ENCODE measurements at places on chromosomes 3 and 15.

GRCh38 chr3:187994221-187995042 is 159.5 kb upstream of the LPP start:
- peak; percentile 54 for DNase-seq

- no peak for DNase-seq
These were observed 33.2 kb downstream of the SCG5 start for GRCh38 chr15:32674681-32675080.

- peak; percentile 60 for DNase-seq
These were observed 364.9 kb upstream of the DPPA4 start for GRCh38 chr3:109702252-109702651.

GRCh38 chr3:177878192-177878591 is 658.0 kb upstream of the KCNMB2 start:
- DNase-seq: no peak

DNA sequence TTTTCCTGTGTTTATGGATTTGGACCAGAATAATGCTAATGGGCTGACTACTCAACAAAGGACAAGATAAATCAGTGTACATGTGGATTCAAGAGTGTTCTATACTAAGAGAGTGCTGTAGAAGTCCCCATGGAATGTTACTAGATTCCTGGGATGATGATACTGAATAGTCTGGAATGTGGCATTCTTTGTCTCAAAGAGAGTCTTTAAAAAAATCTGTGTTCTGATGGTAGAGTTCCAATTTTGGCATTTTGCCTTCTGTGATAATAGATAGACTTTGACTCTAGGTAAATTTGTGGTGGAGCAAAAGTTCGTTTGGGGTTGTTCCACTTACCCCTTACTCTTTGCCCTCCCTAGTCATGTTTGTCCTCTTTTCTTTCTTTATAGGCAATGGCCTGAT is 43.7 kb downstream of the NMD3 start:
- DNase-seq: no peak

- peak; percentile 54 for DNase-seq
These were observed 8.4 kb downstream of the TMEM40 start for GRCh38 chr3:12750658-12751071.

DNA sequence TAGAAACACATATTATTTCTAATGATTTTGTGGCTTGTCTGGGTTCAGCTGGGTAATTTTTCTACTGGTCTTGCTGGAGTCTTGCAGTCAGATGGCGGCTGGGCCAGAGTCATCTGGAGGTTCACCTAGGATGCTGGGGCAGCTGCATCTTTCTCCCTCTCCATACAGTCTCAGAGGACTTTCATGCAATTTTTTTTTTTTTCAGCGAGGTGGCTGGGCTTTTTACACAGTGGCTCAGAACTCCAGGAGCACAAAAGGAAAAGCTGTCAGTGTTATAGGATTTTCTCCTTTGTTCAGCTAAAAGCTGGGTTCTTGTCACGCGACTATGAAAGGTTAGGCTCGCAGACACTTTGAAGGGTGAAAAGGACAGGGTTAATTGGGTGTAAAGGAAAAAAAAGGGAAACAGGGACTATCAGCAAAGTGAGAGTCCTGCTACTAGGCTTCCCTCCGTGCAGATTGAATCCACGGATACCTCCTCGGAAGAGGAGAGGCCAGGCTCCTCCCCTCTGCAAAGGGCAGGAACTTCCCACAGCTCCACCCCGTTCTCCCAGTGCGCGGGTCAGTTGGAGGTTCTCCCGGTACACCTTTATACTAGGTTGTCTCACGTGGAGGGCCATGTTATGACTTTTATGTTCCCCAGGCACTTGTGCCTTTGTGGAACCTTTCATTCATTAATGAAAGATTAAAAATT is 44.3 kb downstream of the ADGRG7 start:
- DNase-seq: no peak

- peak; percentile 94 for DNase-seq
These were observed 23.5 kb upstream of the LRTM1 start for GRCh38 chr3:54951405-54951804.

DNA sequence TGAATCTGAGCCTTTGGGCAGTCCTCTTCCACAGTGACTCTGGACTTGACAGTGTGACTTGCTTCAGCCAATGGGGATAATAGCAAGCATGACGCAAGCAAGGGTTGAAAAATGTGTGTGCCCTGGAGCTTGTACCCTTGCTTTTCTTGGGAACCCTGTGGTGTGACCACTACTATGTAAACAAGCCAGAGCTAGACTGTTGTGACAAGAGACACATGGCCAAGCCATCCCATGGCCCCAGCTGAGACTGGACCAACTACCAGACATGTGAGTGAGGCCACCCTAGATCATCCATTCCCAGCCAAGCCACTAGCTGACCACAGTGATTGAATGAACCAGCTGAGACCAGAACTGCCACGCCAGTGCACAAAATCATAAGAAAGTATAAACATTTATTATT is 11.8 kb downstream of the MYO1E start:
- DNase-seq: no peak

GRCh38 chr3:81554388-81554787 is 207.1 kb downstream of the GBE1 start:
- DNase-seq: no peak

DNA sequence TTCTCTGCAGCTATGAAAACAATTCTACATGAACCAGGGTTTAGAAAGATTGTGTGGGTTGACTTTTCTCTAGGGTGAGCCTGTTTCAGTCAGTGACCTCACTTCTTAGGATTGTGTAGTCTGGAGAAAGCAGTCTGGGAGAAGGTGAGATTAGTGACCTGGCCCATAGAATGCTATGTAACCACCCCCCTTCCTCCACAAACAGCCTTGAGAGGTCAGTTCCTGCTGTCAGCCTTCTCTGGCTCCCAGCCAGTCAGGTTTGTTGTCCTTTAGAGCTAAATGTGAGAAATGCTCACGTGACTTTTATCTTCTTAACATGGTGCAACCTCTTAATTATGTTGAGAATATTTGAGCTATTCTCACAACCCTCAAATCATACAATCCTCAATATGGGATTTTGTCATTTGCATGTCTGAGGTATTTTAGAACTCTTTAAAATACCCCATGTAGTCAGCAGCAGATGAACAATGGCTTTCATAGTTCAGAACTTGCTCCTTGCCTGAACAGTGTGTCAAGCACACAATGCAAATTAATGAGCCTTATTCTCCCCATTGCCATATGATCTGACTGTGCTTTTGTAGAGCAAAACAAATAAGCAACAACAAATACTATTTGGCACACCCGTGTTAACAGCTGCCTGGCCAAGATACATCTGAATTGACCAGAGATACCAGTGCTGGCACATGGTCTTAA is 311.6 kb downstream of the CNTN6 start:
- no peak for DNase-seq

- peak; percentile 95 for DNase-seq
These were observed 4.6 kb downstream of the ANXA2 start for GRCh38 chr15:60392986-60393790.

- peak; percentile 61 for DNase-seq
These were observed 82.8 kb downstream of the SMAD3 start for GRCh38 chr15:67148196-67148701.

DNA sequence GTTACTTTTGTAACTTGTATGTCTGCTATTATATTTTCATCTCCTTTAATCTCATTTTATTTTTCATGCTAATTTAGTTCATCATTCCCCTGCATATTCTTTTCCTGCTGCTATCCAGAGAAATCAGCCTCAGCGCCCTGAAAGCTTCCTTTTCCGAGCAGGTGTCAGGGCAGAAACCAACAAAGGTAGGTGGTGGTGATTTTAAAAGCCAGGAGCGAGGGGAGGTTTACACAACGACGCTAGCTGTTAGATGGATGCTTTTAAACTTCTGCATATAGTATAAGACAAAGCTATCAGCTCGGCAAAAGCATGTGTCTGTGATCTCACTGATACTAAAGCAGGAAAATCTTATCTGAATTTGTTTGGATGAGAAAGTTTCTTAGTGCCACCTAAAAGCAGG is 75.0 kb downstream of the LRCH3 start:
- no peak for DNase-seq

DNA sequence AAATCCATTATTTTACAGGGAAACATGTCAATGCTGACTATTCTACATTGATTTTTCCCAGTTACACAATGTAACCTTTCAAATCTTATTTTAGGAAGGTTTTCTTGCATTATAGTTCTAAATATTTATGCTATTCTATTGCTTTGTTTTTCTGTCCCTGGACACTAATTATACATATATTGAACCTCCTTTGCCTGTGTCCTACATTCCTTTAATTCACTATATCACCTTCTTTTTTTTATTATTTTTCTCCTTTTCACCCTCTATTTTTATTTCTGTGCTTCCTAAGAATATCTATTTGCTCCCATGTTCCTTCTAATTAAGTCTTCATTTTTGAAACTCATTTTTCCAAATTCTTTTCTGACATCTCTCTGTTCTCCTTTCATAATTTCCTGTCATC is 259.2 kb downstream of the TJP1 start:
- DNase-seq: no peak

DNA sequence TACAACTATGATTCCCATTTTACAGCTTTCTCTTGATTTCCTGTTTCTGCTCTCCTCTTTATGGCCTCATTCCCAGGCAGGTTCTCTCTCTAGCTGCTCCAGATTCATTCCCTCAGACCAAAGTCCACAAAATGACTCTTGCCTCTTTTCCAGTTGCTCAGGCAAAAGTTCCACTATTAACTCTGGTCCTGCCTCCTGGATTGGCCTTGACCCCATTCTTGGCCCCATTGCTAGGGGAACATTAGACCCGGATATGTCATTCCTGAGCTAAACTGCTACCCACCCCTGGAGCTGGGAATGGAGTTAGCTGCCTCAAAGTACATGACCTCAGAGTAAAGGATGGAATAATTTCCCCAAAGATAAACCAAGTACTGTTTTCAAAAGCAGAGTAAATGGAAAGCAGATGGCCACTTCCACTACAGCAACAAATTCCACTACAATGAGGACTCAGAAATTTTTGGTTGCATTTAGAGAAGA is 73.0 kb upstream of the GAP43 start:
- peak; percentile 87 for DNase-seq

- no peak for DNase-seq
These were observed 5.2 kb downstream of the LINS1 start for GRCh38 chr15:100596792-100597191.

DNA sequence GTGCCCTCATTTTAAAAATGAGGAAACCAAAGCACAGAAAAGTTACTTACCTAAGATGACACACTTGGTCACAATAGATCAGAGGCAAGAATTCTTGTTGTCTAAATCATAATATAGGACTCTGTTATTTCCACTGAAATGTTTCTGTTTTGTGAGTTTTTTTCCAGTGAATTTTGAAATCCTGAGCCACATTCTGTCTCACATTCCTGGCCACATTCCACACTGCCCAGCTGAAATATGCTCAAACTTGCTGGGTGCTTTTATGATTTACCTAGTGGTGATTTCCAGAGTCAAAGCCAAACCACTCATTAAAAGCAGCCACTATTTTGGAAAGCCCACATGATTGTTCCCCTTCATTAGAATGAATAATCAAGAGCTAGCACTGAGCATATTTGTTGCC is 82.3 kb upstream of the NPHP3 start:
- DNase-seq: peak; percentile 79

- no peak for DNase-seq
These were observed 48.7 kb downstream of the ETV5 start for GRCh38 chr3:186060222-186060621.

DNA sequence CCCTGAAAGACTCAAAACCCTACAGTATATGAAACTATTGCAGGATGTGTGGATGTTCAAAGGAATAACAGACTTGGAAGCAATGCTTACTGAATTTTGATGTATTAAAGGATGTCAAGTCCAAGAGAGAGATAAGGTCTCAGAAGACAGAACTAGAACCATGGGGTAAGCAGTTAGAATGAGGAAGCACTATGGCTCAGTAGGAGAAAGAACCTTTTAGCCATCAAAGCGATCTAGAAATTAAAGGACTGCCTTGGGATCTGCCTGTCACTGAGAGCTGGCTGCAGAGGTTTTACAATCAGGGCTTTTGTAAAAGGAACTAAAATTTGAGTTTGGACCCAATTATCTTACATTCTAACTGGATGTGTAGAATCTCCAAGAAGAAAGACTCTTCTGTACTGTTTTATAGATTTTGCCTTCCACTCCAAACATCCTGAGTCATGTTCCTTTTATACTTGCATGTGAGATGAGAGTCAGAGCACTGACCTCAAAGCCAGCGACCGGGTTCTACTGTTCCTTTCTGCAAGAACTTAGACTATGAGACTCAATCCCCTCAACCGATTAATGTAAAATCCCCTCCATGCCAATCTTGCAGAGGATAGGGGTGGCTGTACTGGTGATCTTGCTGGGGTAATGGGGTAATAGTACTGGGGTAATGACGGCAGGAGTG is 412.3 kb upstream of the TPRG1 start:
- DNase-seq: no peak

DNA sequence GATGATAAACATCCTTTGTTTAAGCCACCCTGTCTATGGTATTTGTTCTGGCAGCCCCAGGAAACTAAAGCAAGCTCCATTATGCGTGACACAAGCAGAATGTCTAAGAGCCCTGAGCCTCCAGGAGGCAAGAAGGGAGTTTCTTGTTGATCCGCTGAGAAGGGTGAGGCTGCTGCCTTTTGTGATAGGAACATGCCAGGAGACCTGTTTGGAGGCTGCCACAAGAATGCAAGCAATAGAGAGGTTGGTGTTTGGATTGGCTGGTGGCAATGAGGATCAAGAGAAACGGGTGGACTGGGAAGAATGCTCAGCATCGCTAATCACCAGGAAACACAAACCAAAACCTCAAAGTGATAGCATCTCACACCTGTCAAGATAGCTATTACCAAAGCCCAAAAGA is 104.8 kb downstream of the ASB7 start:
- no peak for DNase-seq

- no peak for DNase-seq
These were observed 90.9 kb downstream of the MBNL1 start for GRCh38 chr3:152359385-152360248.

DNA sequence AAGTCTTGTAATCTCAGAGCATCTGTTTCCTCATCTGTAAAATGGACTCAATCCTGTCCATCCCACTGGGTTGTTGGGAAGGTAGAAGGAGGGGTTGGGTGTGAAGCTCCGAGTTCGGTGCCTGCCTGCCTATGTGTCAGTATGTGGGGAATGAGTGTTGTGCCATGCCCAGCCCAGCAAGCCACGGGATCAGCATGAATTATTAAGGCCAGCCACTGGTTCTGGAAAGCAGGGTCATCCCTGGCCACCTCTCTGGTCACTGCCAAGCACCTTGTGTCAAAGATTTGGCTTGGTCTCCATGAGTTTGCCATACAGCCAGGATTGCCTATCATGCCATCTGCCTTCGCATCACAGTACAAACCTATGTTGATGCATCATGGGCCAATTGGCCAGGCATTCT is 11.5 kb downstream of the TM6SF1 start:
- no peak for DNase-seq

- no peak for DNase-seq
These were observed 99.2 kb downstream of the PLXNA1 start for GRCh38 chr3:127082066-127082465.

DNA sequence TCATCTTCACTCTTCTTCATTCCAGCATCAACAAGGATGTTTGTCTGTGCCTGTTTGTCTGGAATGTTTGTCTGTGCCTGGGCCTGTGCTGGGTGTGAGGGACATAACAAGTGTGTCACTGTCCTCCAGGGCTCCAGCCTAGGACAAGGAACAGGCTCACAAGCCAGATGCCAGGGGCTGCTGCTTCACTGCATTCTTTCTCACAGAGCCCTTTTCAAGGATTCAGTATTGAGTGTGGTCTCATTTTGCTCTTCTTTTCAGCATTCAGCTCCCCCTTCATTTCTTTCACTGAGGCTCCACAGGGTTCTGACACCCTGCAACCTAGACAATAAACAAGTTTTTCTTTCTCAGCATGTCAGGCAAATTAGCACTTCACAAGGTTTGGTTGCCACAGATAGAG is 43.6 kb upstream of the KY start:
- DNase-seq: no peak

Data from adipocyte (in vitro differentiated cells).